ENCODE measurements at places on chromosomes 5 and 9.

DNA sequence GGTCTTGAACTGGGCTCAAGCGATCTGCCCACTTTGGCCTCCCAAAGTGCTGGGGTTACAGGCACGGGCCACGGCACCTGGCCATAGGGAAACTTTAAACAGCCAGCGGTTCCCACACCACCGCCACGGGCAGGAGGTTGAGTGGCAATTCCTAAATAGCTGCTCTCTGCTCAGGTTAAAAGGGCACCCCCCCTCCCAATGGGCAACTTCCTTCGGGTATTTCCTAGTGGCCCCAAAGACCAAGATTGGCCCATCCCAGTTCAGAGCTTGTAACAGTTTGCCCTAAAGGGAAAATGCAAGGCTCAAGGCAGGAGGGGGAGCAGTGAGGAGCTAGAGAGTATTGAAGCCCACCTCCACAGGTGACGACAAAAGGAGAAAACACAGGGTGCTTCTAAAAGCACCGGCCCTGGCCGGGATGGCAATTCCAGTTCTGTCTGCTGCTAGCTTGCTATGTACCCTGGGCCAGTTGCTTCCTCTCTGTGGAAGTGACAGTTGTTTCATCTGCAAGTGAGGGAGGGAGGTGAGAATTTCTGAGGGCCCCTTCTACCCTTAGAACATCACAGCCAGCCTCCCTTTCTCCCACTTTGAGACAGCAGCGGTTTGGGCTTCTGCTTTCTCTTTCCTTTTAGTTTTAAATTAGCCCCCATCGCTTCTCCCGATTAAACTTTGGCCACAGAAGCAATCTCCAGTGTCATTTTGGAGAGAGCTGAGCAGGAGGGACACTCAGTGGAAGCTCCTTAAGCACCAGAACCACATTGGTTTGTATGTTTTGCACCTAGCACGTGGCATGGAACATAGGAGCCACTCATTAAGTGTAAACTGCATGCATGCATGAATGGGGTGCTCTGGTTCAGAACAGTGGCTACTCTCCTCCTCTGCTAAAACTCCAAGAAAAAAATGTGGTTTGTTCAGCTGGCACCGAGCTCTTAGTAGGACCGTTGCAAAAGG is 17.3 kb upstream of the TNIP1 start:
- DNase-seq, result no peak

- no peak for DNase-seq
Observed at GRCh38 chr5:32508806-32509805, 64.6 kb upstream of the ZFR start.

DNA sequence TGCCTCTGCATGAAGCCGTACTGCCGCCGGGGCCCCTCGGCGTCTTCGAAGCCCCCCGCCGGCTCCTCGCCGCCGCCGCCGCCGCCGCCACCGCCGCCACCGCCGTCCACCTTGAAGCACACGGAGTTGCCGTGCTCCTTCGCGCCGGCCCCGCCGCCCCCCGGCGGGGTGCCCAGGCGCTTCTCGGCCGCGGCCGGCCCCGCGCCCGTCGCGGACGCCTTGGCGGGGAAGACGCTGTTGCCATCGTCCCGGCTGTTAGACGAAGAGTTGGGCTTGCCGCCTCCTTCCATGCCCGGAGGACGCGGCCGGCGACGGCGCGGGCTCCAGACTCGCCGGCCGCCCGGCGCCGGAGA is 400 bp downstream of the HCN1 start:
- DNase-seq, result no peak

DNA sequence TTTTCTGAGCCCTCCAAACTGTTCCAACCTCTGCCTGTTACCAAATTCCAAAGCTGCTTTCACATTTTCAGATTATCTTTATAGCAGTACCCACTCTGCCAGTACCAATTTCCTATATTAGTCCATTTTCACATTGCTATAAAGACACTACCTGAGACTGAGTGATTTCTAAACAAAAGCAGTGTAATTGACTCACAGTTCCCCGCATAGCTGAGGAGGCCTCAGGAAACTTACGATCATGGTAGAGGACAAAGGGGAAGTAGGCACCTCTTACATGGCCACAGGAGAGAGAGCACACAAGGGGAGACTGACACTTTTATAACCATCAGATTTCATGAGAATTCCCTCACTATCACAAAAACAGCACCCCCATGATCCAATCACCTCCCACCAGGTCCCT is 105.0 kb downstream of the DTWD2 start:
- no peak for DNase-seq

GRCh38 chr5:132663771-132664695 is 6.1 kb downstream of the IL13 start:
- no peak for DNase-seq

- peak; percentile 99 for DNase-seq
Observed at GRCh38 chr9:114551750-114552685, 35.6 kb upstream of the ATP6V1G1 start.

DNA sequence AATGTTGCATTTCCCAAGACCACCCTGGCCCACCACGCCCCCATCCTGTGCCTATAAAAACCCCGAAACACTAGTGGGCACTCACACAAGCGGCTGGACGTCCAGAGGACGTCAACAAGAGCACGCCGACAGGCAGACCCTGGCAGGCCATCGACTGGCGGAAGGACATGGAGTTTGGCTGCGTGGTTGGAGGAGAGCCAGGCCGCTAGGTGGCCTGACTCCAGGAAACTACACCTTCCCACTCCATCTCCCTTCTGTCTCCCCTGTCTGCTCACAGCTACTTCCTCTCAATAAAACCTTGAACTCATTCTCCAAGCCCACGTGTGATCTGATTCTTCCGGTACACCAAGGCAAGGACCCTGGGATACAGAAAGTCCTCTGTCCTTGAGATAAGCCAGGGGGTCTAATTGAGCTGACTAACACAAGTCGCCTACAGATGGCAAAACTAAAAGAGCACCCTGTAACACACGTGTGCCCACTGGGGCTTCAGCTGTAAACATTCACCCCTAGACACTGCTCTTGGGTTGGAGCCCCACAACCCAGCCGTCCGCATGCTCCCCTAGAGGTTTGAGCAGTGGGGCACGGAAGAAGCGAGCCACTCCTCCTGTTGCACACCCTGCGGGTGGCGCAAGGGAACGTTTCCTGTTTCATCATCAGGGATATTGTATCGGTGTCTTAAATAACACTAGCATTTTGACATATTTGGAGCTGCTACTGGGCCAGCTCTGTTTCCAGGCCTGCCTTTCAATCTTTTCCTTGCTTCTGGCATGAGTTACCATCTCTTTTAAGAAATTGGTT is 54.5 kb upstream of the TAF11L2 start:
- DNase-seq, result peak; percentile 43

DNA sequence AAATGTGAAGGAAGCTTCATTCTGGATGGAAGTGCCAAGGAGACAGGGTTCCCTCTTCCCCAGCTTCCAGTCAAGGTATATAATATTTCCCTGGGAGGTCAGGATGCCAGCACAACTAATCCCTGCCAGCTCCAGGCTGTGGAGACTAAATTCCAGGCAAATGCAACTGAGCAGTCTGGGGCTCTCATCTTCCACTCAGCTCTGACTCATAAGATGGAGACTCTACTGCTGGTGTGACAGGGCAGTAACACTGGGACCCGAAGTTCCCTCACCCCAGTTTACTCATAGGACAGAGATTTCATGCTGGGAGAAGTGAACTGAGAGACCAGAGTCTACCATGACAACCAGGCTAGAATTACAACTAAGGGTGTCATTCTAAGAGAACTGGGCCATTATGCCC is 235.4 kb downstream of the FSTL4 start:
- DNase-seq, result no peak

DNA sequence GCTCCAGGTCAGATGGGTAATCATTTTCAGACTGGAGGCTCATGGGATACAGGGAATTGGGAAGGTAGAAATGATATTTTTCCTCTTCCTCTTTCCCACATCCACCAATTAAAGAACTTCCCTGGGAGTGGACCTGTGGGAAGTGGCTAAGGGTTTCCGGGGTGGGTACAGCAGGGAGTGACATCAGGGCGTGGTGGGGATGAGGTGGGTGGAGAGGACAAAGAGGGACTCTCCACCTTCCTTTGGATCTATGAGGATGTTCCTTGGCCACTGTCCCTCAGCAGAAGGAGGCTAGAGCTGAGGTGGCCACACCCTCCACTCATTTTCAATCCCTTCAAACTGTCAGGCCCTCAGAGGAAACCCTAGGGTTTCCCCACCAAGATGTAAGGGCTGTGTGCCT is 54.7 kb downstream of the IRF1 start:
- no peak for DNase-seq

GRCh38 chr9:88979021-88979420 is 12.2 kb upstream of the S1PR3 start:
- no peak for DNase-seq

GRCh38 chr9:107554636-107555035 is 65.1 kb upstream of the KLF4 start:
- no peak for DNase-seq

- DNase-seq, result no peak
Observed at GRCh38 chr9:108525186-108525585, 330.6 kb downstream of the ACTL7B start.

DNA sequence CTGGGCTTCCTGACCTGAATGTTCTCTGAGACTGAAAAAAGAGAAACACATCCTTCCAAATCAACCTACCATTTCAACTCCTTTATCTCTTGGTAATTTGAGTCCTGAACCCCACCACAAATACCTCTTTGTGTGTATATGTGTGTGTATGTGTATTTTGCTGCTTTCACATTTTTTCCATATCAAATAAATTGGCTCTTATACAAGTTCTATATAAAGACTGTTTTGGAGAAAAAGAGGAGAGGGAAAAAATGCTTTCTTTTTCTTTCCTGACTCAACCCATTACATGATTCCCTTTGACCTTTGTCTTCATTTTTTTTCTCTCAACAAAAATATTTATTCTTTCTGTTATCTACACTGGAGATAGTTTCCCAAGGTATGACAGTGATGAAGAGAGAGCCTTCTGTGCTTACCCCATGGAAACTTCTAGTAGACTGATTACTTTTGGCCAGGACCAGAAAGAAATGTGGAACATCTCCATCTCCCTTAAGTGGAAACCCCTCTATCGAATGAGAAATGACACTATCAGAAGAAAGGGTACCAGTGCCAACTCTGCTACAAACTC is 85.3 kb downstream of the PAPPA start:
- DNase-seq, result no peak

- DNase-seq, result no peak
Observed at GRCh38 chr5:172311605-172312004, 28.0 kb upstream of the UBTD2 start.

DNA sequence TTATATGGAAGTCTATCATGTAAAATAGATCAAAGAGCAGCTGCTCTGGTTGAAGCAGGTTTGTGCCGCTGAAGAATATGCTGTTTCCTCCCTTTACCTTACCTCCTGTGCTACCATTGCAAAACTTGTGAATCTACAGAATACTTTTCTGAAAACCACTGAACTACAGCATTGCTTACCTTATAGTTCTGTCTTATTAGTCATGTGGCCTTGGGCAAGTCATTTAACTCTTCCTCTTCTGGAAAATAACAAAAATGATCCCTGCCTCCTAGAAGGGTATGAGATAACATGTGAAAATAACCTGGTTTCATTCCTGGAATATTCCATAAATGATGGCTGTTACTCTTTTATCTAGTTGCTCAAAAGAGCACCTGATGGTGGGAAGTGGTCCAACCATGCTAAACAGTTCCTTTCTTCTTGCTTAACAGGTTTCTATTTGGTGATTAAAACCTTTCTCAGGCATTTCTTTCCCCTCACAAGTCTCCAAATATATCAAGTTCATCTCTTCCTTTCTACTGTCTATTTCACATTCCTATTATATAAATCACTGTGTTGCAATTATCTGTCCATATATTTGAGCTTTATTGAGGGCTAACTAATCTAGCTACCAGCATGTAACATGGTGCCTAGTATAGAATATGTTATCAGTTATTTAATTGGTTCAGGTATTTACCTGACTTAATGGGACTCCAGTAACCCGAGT is 15.0 kb downstream of the TRIM32 start:
- no peak for DNase-seq

GRCh38 chr5:38556599-38557307 is at the start of gene LIFR:
LIFR (minus strand) TSS chr5:38556646; CDS start chr5:38530647, 25,999 bp downstream.
- DNase-seq, result peak; percentile 88

GRCh38 chr9:7341571-7341970 is 458.0 kb downstream of the DMAC1 start:
- no peak for DNase-seq

GRCh38 chr5:8719796-8720195 is 826.1 kb downstream of the SEMA5A start:
- no peak for DNase-seq

- peak; percentile 88 for DNase-seq
Observed at GRCh38 chr5:124746916-124747790, 714 bp upstream of the ZNF608 start.

DNA sequence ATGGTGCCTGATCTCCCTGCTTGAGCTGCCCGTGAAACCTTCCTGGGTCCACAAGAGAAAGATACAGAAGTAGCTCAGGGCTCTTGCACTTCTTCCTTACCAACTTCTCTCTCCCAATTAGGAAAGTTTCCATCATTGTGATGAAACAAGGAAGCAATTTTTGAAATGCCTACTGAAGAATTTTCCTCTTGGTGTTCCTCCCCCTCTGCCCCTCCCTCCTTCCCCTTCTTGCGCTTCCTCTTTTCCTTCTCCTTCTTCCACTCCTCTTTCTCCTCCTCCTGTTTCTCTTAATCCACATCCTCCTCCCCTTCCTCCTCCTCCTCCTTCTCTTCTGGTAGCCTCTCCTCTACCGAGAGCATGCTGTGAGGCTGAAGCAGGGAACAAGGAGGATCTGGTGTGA is 36.3 kb upstream of the OTULINL start:
- no peak for DNase-seq

DNA sequence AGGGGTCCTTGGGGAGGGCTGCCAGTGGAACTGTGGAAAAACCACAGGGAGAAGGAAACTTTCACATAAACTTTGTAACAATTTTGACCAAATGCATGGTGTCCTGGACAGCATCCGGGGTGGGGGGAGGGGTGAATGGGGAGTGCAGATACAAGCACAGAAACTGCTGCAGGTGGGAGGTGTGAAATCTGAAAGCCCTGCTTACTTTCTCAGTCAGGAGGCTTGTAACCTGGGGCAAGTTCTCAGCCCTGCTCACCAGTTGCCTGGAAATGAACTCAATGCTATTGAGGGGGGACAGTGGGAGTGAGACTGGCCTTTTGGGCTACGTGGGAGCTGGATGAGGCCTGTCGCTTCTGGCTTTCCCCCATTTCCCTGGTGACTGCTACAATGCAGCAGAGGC is 694.5 kb upstream of the ZNF608 start:
- no peak for DNase-seq

DNA sequence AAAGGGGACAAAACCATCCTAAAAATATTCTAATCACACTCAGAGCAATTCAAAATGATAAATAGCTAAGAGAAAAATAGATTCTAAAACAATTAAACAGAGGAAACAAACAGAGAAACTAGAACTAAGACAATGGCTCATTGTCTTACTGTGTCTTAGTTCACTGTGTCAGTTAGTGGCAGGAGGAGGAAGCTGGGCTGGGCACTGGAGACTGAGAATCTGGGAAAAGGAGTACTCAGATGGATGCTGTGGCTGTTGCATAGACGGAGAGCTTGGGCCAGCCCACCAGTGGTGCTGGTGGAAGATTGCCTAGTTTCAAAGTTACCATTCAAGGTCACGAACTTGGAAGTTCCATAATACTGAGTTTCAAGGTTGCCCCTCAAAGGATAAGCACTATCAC is 94.7 kb upstream of the IFNK start:
- DNase-seq, result no peak

Data from Daoy (cell line).